ENCODE measurements at places on chromosomes 11 and 22.
A peak's percentile ranks its signal among the peaks of the same experiment; 100 is the strongest.

GRCh38 chr11:114340311-114341131 lies 44.3 kb downstream of the NNMT start:
- peak; percentile 65 for DNase-seq

DNA sequence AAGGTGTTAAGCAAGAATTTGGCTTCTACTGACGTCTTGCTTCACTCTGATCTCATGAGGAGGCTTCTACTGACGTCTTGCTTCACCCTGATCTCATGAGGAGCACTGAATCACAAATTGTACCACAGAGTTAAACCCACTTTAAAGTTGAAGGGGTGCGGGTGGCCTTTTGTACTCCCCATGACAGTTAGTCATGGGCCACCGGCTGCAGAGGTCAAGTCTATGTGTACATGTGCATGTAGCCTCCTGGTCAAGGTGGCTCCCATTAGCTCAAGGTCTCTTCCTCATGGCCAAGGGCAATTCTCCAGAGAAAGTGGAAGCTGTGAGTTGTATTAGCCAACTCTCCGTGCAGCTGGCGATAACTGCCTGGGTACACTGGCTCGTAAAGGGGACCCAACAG lies 23.1 kb upstream of the FZD4 start:
- no peak for DNase-seq

DNA sequence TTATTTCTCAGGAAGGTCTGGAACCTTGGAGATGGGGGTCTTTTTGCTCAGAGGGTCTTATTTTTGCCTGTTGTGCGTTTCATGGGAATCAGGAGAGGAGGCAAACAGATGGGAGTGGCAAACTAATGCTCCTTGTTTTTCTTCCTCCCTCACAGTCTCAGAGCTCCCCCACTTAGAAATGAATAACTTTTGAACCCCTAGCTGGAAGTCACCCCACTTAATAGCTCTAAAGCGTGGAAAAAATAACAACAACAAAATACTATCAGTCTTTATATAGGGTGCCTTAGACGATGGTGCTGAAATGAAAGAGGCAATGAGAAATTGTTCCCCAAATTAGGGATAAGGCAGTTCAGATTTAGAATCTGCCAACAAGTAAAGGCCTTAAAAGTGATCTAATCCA lies 76.8 kb upstream of the BDNF start:
- no peak for DNase-seq

- no peak for DNase-seq
Observed at GRCh38 chr11:76459299-76459698, 14.5 kb downstream of the EMSY start.

- DNase-seq: no peak
Observed at GRCh38 chr11:117172724-117173421, 5.7 kb upstream of the SIDT2 start.

GRCh38 chr22:22820626-22821025 lies 67.0 kb upstream of the IGLL5 start:
- no peak for DNase-seq

DNA sequence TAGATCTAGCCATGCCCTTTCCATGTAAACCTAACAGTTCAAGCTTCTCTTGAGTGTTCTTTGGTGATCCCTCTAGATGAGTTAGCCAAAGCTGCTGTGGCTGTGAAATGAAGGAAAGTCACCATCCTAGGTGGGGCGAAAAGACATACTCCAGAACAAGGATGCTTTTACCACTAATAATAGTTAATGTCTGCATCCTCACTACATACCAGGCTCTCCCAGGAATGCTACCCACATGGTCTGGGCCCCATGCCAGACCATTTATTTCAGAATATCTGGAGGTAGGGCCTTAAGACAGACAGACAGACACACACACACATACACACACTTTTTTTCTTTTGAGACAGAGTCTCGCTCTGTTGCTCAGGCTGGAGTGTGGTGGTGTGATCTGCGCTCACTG lies 14.7 kb downstream of the ABTB2 start:
- no peak for DNase-seq
